Pancreas (tissue), 10 donors: ENCODE measurements at places on chromosomes 4 and X. TPM values are rescaled to one million over a fixed set of nuclear protein-coding genes. Genes with fewer than 3 reads are reported as not detected.

The TIMP1 gene
- 66.7 TPM for total RNA-seq

The AMTN gene
- not detected for total RNA-seq

- H3K4me1 ChIP-seq = peaks cover 16% of the 10 kb centered on the region
- no peak for DNase-seq
- no peak overlapping the region for H3K4me3 ChIP-seq
- no peaks in the 10 kb centered on the region for H3K36me3 ChIP-seq
These were observed 98.2 kb upstream of the PGRMC2 start for GRCh38 chr4:128385683-128386304.

The GSX2 gene
- not detected for total RNA-seq

- H3K4me3 ChIP-seq = no peak overlapping the region
- no peaks in the 10 kb centered on the region for H3K27me3 ChIP-seq
- H3K27ac ChIP-seq = no peak overlapping the region
- H3K4me1 ChIP-seq = no peaks in the 10 kb centered on the region
- H3K36me3 ChIP-seq = no peaks in the 10 kb centered on the region
These were observed 131.6 kb upstream of the SCML1 start for GRCh38 chrX:17605676-17606075.

The DRD5 gene
- total RNA-seq = not detected

DNA sequence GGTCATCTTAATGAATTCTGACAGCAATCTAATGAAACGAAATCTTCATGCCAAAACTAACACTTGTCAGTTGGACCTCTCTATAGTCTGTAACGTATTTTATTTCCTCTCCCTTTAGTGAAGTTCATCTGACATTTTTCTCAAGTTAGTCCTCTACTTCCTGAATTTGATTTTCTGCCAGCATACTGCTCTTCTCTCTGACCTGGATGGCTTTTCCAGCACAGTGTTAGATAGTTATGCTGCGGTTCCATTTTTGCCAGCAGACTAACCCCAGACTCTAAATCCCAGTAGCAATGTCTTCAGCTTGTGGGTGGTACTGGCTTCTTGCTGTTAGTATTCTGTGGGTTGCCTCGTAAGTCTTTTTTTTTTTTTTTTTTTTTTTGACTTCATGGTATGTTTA, 146.7 kb upstream of the VEGFC start:
- no peak overlapping the region for H3K4me3 ChIP-seq
- no peak overlapping the region for H3K27ac ChIP-seq
- no peaks in the 10 kb centered on the region for H3K4me1 ChIP-seq

DNA sequence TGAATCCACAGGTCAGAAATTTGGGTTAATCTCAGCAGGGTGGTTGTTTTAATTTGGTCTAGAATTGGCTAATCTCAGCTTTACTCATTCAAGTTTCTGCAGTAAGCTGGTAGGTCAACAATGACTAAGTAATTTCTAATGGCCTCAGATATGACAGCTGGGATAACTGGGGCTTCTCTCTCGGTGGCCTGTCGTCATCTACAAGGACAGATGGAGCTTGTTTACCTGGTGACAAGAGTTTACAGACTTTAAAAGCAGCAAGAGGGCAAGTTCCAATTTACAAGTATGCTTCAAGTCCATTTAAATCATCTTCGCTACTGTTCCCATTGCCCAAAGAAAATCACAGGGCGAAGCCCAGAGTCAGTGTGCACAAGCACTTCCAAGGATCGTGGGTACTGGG, 453.9 kb downstream of the PDHA2 start:
- H3K27me3 ChIP-seq = no peaks in the 10 kb centered on the region
- no peaks in the 10 kb centered on the region for H3K36me3 ChIP-seq
- H3K4me3 ChIP-seq = no peak overlapping the region
- no peak for DNase-seq

DNA sequence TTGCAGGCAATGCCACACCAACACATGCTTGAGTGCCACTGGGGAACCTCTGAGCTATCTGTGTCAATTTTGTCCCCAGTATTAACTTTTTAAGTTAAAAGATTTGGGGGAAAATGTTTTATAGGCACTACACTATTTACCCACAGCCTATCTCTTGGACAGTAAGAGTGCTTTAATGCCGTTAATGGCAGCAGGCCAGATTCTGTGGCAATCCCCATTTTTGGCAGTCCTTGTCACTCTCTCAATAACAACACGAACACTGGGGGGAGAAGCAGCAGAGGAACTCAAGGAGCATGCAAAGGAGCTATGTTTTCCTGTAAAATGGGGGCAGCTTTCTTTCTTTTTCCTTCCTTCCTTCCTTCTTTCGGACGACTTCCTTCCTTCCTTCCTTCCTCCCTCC, 168.6 kb downstream of the NSUN7 start:
- no peak overlapping the region for H3K4me3 ChIP-seq
- DNase-seq = no peak
- H3K27ac ChIP-seq = no peak overlapping the region
- H3K4me1 ChIP-seq = no peaks in the 10 kb centered on the region
- no peaks in the 10 kb centered on the region for H3K27me3 ChIP-seq
